ENCODE measurements at places on chromosomes 1 and 21.

DNA sequence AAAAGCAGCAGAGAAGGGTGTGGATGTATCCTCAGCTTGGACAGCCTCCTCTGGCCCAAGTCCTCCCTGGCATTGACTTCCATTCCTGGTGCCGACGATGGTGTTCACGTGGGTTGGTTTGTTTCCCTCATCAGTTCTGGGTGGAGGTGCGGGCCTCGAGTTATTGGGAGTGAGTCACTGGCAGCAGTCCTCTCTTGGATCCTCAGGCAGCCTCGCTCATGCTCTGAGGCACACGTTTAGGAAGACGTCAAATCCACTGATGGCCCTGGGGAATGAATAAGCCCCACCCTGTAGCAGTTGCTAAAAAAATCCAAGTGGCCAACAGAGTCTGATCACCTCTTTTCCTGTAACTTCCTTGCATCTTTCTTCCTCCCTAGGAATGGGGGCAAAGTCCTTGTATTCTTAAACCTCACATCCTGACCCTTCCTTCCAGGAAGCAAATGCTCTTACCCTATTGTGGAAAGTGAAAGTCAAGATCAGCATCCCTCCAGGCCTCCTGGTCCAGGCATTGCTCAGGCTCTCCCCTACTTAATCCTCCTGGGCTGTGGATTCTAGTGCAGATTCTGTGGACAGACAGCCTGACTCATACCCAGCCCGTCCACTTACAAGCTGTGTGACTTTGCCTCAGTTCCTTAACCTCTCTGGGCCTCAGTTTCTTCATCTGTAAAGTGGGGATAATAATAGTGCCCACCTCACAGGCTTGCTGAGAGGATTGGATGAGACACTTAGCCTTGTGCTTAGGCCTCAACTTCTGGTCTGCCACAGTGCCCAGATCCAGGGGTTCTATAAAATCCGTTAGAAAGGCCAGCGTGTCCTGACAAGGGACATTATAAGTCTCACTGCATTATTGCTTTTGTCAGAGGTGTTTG is 111.1 kb downstream of the TLR5 start:
- DNase-seq, result no peak

DNA sequence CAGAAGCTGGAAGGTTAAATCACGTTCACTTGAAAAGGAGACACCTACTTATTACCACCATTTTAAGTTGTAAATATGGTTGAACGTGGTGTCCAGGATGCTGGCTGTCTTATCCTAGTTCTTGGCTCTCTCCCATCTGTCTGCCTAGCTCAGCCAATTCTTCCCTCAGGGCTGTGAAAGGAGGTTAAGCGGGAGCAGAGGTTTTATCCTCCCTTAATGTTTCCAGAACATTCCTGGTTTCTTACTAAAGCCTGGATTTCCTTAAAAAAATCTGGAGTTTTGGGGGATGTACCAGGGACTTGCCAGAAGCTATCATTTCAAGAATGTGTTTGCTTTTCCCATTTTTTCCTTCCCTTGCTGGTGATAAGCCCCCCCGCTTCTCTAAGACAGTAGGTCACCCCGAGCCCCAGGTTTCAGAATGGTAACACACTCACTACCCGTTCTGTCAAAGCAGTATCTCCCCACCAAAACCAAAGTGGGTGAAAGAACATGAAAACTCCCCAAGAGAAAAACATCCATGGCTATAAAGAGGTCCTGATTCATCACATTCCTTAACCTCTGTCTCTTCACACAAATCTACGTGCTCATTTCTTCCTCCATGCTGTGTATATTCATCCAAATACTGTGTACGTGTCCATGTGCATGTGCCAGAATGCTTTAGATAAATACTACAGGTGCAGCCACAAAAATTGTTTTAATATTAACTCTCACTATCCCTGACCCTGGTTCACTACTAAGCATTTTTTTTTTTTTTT is 114.7 kb downstream of the MAP3K21 start:
- DNase-seq, result no peak

DNA sequence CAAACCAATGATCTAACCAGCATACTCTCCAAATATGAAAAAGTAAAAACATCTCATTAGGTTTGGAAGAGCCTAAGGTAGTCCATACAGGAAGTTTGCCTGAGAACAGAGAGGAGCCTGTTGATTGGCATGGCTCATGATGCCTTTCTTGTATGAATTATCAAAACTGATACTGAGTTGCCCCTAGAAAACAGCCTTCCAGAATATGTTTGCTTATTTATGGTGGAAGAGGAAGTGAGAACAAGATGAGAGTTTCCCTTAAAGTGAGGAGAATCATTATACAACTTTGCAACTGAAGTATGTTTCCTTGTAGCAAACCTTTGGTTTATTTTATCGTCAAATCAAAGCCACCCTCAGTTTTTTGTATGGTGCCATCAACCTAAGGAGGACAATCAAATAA is 23.8 kb upstream of the KIAA1614 start:
- DNase-seq, result no peak

- DNase-seq, result no peak
These were observed 5.2 kb upstream of the GALNT2 start for GRCh38 chr1:230061801-230062200.

- no peak for DNase-seq
These were observed 248.1 kb upstream of the RAB4A start for GRCh38 chr1:229022595-229023333.

DNA sequence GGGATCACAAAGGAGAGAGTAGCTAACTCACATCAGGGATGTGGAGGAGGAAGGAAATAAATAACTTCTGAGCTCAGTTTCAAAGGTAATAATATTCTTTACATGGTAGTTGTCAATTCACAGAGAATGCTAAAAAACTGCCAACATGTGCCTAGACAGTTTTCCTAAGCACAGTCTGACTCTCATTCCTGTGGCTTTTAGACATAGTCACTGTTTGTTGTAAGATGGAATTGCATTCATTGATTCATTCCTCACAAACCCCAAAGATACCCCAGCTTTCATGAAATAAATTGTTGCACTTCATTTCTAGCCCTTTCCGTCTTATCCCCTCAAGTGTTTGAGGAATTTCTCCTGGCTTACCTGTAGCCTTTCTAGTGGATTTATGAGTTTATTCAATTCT is 263.9 kb downstream of the NTNG1 start:
- no peak for DNase-seq

GRCh38 chr1:33667386-33668282 is 195.2 kb downstream of the ZSCAN20 start:
- DNase-seq, result no peak

GRCh38 chr1:94693029-94693428 is 127.1 kb upstream of the SLC44A3 start:
- DNase-seq, result no peak

DNA sequence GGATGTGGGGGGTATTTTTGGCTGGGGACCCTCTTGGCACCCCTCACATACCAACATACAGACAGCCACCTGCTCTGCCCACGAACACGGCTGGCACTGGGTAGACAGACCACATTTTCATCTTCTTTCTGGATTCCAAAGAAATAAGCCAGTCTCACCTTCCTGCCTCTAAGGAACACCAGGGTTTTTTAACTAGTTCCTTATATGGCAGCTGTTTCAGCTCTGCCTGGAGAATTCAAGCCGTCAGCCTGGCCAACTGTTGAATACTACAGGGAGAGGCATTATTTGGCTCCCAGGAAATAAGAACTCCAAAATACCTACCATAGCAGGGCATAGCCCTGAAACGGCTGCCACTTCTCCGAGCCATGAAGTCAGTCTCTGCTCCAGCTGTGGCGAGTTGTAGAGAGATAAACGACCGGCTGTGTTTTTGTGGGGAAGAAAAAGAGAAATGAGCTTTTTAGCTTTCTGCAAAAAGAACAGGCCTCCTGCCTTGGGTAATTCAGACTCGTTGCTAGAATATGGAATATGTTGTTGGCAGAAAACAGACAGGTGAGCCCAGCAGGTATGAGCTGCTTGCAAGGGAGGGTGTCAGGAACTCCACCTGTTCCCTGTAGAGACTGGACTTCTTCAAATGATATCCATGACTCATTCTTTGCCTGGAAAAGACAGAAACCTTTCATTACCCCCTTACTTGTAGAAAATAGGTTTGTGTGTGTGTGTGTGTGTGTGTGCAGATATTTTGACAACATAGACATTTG is 51.8 kb downstream of the MT1HL1 start:
- no peak for DNase-seq

DNA sequence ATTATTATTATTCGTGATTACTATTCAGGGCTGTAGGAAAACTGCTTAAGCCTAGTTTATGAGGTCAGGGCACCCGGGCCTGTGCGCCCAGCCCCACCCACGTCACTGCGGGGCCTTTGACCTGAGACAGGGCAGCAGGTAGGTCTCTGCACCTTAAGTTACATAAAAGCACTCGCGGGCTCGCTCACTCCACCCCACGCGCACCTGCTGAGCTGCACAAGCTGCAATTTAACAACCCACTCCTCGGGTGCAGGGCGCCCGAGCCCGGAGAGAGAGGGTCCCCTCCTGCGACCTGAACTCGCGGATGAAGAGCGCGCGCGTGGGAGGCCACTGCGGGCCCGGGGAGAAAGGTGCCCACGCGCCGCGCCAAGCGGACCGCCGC is 477 bp downstream of the ICMT start:
- no peak for DNase-seq

GRCh38 chr1:8027748-8028570 is 1.9 kb upstream of the ERRFI1 start:
- no peak for DNase-seq

- DNase-seq, result no peak
These were observed 10.3 kb upstream of the SRRM1 start for GRCh38 chr1:24632832-24633175.

DNA sequence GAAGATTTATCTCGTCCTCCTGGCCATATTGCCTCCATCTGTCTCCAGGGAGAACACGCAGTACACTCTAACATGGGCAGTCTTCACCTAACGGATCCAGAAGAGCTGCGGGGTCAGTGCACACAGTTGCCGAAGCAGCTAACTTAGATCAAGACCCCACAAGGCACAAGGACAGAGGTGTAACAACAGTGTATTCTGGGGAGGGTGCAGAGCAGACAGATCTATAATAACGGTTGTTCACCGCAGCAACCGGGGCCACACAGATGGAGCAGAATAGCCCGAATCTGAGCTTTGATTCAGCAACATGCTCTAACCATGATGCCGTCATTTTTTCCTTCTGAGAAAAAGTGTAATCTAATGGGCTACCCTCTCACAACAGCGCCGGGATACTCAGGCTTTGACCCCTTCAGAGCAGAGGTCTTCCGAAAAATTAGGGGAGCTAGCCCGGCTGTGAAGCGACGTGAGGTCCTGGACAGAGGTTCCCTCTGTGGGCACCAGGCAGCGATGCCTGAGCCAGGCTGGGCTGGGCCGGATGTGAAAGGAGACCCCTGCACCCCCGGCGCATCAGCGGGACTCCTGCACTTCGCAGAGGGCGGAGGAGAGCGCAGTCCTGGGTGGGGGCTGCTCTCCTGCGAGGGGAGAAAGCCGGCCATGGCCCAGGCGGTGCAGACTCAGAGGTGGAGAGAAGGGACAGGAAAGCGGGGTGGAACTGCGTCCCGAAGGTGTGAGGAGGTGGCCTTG is 57.5 kb downstream of the BCL9 start:
- peak; percentile 36 for DNase-seq

DNA sequence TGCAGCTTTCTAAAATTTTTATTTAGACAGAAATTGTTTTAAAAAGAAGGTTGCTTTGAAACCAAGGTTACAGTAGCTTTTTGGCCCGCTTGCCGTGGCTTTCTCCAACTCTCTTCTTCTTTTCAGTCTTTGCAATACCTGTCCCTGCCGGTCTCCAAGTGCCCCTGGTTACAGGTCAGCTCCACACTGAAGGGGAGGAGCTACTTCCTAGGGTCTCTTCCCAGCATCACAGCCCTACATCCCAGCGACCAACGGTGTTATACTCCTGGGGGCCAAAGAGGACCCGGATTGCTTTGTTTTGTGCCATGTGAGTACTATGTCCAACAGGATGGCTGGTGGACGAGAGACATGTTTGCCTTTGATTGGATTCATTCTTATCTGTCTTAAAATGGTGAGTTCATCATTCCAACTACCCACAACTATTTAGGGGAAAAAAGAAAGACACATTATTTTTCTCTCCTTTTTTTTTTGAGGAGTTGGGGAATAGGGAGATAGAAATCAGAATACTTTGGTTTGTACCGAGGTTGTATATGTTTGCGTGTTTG is at the start of gene FNDC7:
Gene FNDC7 (plus strand): TSS at position 303 of the 545 bp plus-strand sequence. CDS start 26 bp downstream, at position 329.
- no peak for DNase-seq

DNA sequence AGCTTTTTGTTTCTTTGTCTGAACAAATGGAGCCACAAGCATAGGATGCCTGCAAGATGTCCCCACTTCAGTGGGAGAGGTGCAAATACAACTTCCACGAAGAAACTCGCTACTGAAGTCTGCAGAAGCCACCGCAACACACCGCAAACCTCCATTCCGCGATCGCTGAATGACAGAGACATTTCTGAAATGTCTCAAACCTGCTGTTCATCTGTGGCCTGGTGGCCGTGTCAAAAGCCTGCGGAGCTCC is 1.0 kb downstream of the TP53BP2 start:
- no peak for DNase-seq

DNA sequence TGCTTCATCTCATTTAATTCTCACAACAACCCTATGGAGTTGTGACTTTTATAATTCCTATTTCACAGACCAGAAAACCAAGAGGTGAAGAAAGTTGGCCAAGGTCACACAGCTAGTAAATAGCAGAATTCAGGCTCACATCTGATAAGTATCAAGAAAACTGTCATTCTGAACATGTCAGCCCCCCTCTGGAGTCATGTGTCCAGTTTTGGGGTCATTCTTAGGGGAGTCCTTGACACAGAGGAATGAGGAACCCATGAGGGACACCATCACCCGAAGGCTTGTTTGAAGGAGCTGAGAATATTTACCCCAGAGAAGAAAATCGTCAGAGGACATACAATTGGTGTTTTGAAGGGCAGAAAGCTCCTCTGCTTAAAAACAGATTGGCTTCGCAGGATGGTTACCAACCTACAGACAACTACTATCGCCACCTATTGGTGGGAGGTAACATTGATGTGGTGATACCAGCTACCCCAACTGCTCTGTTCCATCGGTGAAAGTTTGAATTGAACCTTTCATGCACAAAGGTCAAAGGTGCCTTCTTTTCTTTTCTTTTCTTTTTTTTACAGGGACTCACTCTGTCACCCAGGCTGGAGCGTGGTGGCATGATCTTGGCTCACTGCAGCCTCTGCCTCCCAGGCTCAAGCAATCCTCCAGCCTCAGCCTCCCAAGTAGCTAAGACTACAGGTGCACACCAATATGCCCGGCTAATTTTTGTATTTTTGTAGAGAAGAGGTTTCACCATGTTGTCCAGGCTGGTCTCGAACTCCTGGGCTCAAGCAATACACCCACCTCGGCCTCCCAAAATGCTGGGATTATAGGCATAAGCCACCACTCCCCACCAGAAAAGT is 31.3 kb downstream of the NCMAP start:
- peak; percentile 53 for DNase-seq

Measured in SHP77 treated with DMSO at 0.1 percent for 48 hours (cell line).